Anterior cingulate cortex (tissue), 58 donors: ENCODE measurements at places on chromosomes 2 and 18.

DNA sequence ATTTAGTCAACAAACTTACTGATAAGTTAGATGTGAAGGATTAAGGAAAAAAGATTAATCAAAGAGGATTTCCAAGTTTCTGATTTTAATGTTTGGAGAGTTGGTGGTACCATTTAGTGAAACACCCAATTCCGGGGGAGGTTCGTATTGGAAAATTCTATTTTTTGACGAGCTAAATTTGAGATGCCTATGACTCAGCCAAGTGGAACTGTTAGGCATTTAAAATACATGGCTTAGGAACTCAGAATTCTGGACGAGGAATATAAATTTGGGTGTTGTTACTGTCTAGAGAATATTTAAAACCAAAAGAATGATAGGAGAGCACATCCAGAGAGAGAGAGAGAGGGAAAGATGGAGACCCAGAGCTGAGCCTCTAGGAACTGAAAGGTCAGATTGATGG lies 103.6 kb downstream of the TMX3 start:
- DNase-seq, result no peak

- no peak for DNase-seq
Measured at GRCh38 chr2:142175813-142176338, 45.1 kb upstream of the LRP1B start.

GRCh38 chr2:217297096-217297495 lies 437.2 kb upstream of the TNP1 start:
- DNase-seq, result no peak

DNA sequence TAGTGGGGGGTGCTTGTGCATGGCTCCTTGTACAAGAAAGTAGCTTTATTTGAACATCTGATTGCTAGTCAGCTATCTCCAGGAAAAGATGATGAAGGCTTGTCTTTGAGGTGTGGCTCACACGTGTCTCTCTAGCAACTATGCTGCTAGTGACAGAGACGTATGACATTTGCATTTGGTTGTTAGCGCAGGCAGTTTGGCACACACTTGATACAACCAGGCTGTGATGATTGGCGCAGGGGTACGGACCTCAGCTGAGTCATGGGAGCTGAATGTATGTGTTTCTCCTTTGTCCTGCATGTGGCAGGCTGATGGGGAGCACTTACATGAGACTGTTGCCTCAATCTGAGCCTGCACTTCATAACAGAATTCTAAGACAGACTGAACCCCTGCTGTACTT lies 29.6 kb downstream of the PTCD3 start:
- no peak for DNase-seq

GRCh38 chr2:134372141-134372540 lies 118.3 kb downstream of the MGAT5 start:
- DNase-seq, result no peak

DNA sequence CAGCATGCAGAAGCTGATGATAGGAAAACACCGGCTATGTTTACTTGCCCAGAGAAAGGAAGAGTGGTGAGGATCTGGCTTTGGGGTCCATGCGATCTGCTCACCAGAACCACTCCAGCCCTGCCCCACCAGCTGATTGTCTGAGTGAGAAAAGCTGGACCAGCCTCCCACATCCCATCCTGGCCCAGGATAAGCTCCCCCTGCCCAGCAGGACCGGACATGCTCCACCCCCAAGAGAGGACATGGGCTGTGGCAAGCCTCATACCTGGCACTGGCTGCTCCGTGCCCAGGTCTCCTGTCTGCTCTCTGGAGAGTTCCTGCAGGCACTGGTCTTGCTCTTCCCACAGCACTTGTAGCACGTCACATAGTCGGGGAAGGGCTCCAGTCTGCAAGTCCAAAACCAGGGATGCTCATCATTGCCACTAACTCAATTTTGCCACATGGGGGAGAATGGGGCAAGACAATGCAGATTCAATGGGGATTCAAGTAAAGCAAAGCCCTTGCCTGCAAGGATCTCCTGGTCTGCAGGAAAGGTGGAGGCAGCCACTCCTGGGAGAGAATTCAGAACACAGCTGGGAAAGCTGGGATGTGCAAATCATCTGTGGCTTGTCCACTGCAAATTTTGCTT lies 30.0 kb downstream of the SCTR start:
- no peak for DNase-seq

GRCh38 chr18:65750389-65751154 lies at the start of gene CDH7:
TSS of gene CDH7 (plus strand) at chr18:65751012. CDS start at chr18:65762843, 11,831 bp downstream.
- DNase-seq, result no peak

DNA sequence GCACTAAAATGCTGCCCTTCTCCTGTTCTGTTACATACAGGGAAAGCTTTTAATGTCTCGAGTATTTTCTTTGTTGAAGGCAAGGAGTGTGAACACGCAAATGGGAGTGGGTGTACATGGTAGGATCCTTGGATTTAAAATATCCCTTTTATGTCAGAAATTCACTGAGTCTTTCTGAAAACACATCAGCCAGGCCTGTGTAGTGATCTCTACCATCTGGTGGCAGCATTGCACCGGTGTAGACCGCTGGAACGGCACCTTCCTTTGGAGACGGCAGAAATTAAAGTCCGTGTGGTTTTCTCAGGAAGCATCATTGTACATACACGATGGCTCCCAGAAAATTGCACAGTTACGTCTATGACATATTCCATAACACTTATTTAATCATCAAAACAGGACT lies 515.8 kb downstream of the GALR1 start:
- DNase-seq, result peak; percentile 19

- DNase-seq, result no peak
Measured at GRCh38 chr2:66070721-66071602, 364.0 kb upstream of the MEIS1 start.

DNA sequence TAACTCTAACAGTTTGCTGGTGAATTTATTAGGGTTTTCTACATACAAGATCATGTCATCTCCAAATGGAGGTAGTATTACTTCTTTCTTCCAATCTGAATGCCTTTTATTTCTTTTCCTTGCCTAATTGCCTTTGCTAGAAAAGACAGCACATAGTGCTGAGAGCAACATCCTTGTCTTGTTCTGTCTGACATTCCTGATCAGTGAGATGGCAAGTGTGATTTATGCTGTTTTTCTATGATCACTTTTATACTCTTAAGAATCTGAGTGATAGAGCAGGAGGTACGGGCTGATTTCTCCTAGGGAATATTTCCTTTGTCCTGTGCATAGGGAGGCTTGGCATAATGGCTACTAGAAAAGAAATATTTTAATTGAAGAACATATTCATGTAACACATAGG lies 17.3 kb downstream of the LYPD6B start:
- no peak for DNase-seq

GRCh38 chr2:7835151-7835550 lies 846.7 kb upstream of the ID2 start:
- DNase-seq, result no peak

GRCh38 chr2:222671259-222672067 lies at the start of gene MOGAT1:
TSS of gene MOGAT1 (plus strand) at chr2:222671658. CDS start at chr2:222671786, 128 bp downstream.
- peak; percentile 51 for DNase-seq

DNA sequence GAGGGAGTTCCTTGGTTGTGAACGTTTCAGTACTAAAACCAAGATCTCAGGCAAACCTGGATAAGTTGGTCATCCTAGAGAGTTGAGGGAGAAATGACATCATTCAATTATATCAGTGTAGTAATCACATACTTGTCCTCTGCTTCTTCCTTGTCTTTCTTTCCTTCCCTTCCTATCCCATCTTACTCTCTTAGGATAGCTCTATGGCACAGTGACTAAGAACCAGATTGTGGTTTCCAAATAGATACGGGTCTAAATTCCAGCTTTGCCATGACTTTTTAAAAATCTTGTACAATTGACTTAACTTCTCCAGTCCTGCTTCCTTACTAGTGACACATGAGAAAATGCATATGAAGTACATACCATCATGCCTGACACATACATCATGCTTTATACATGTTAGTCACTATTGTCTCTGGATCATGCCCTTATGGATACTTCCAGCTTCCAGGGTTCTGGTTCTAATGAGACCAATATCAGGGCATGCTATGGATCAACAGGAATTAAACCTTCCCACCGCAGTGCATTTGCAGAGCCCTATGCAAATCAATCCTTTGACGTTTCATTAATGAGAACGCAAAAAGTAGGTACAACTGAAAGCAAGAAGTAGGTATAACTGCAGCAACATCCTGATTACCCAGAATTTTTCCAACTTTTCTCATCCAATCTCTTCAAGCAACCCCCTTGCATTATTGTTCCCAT lies 168.0 kb upstream of the KLF7 start:
- no peak for DNase-seq
